ENCODE measurements at places on chromosomes 4 and X.

- no peak for DNase-seq
Measured at GRCh38 chrX:41481264-41482109, 34.3 kb downstream of the NYX start.

DNA sequence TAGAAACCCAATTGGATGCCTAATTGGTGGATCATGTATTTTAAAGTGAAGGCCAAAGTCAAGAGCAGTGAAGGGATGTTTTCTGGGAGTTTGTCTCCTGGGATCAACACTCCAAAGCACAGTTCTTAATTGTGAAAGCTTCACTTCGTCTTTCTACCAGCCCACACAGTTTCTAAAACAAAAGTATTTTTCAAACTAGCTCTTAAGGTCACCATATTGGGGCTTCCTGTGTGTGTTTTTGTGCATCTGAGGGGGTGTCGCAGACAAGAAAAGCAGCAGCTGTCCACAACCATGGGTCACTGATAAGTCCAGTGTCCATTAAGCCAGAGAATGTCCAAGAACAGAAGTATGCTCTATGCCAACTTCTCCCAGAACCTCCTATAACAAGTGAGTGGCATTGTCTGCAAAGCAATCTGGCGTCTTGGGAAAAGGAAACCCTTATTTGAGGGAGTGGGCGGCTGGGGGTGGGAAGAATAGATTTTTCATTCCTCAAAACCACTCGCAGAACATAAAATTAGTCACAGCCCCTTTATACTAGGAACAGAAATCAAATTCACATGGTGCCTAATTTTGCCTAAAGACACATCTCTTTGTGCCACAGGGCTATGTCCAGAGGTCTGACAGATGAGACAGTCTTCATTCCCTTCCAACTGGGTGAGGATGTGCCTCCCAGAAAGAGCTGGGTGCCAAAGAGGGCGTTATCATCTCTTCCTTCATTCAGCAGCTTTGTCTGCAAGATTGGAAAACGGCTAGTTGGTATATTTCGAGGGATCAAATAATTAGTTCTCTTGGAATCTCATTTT lies 610.4 kb downstream of the BCOR start:
- DNase-seq = no peak

GRCh38 chr4:146176891-146177290 lies 1.4 kb downstream of the LSM6 start:
- no peak for DNase-seq

DNA sequence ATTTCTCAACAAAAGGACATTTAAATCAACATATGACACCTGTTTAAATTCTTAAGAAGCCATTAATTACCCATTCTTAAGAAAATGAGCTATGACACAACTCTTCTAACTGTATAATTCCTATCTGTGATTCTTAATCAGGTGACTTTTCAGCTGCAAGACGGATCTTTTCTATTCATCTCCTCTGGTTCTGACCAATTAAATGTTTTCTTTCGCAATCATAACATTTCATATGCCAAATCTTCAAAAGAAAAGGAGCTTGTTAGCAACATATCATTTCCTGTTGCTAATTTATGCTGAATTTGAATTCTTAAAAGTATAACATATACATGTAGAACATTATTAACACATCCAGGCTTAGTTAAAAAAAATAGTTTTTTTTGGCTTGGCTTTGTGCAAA lies 62.5 kb downstream of the SEL1L3 start:
- DNase-seq = no peak

DNA sequence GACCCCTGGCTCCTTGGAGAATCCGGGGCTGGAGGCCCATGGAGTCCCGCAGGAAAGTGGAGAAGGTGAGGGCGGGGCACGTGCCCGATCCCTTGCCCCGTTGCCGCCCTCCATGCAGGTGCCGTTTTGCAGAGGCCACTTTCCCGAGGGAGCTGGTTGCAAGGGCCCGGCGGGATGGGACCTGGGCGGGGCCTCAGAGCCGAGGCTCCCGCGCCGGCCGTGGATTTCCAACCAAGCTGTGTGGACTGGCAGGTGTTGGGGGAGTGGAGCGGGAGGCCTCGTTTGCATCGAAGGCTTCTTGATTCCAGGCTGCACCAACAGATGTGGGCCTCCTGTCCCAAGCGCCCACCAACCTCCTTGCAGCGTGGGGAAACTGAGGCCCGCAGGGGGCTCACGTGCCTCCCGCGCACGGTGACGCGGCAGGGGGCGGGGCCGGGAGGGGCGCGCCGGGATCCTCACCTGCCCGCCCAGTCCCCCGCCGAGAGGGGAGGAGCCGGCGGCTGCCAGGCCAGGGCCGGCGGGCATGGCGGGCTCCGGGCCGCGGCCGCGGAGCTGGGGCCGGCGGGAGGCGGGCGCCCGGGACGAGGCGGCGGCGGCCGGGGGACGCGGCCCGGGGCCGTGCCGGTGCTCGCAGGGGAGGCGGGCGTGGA lies 24.9 kb downstream of the SH3BP2 start:
- DNase-seq = no peak

GRCh38 chrX:57156397-57157049 lies 19.3 kb upstream of the SPIN2A start:
- DNase-seq = peak; percentile 57

DNA sequence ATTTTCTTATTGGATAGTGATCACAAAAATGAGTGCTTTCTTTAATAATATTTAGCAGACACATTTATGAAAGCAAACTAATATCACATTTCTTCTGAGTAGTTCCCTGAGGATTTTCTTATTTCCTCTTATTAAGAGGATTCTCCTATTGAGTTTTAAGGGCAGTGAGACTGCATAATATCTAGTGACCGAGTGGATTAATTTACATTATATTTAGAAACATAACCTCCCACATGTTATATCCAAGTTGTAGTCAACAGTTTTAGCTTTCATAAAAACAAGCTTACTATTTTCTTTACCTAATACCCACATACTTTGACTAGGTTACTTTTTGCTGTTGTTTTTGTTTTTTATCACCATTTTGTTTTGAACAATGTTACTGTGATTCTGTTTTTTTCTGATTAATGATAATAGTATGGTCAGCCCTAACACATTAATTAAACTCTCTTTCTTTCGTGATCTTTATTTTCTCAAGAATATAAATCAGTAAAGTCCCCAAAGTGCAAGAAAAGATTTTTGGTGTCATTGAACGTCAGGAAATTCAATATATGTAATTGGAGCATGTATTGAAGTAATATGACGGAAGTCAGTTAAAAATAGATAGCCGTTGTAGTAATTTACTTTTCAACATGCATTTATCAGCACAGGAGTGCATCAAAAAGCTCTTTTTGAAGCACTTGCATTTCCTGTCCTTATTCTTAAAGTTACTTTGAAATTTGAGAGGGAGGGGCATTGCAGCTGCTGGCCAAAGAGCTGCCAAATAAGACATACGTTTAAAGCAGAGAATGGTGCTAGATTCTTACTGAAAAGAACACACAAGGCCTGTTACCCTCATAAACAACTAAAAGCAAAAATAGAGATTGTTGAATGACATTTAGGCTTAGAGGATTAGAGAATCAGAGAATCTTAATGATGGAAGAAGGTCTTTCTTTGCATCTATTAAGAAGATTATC lies 25.2 kb downstream of the DDIT4L start:
- no peak for DNase-seq

DNA sequence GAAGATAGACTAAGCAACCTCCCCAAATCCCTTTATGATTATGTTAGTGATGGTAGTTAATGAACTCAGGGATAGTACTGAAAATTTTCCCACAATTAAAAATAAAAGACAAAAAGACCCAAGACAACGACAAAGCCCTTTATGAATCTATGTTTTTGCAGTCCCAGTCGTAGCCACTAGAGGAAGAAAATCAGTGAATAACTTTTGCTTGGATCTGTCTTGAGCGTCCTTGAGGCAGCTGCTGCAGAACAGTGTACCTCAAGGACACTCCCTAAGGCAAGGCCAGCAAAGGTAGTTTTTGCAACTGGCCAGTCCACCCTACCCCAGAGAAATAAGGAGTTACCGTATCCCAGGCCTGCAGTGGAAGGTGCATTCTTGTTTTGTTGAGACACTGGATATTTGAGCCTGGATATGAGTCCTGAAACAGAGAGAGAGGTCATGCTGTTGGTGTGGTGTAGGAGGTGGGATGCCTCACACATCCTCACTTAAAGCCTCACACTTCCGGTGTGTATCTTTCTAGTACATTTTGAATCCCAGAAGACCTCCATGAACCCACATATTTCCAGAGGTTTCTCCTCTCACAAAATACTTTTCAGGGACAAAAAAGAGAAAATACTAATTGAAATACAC lies 8.7 kb upstream of the TIMM8A start:
- DNase-seq = no peak

DNA sequence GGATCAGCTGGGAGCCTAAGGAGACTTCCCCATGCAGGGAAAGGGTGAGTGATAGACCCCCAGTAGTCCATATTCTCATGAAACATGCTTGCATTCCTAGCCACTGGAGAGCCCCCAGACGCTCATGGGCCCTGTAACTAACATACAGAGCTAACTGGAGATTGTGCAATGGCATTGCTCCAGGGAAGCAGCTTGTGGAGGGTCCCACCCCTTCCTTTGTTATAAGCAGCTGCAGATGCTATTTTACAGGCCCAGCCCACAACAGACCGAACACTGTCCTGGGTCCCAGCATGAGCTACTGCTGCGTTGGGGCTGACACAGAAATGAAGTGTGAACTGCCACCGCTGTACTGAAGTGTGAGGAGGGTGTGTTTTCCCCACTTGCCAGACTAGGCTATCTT lies 1465.7 kb upstream of the DIAPH2 start:
- no peak for DNase-seq

DNA sequence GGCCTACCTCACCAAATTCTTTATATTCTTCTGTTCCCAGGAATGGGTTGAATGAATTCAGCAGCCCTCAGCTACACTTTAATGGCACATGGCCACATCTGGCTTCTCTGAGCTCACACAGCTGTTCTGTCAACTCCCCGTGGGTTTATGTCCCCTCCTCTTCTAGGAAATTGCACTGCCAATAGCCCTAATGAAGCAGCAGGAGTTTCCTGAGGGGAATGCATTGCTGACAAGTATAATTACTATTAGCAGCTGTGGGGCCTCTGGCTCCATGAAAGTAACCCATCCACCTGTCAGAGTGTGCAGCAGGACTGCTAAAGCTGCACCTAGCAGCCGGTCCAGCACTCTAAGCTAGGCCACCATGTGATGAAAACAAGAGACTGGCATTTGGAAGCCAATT lies 50.3 kb downstream of the FTHL17 start:
- DNase-seq = no peak

DNA sequence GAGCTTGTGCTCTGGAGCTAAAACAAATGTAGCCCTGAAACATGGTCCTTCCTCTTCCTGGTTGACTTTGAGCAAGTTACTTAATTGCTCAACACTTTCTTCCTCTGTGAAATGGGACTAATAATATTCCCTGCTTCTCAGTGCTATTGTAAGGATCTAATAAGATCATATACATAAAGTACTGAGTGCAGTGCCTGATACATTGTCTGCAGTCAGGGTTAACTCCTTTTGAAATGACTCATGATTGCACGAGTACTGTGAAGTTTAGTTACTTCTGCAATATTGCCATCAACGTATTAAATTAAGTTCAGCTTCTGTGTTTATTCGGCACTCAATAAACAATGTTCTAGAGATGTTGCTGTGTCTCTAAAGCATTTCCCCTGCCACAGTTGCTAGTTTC lies 91.8 kb upstream of the HPRT1 start:
- DNase-seq = no peak
